NCI-H2227 treated with DMSO at 0.1 percent for 48 hours (cell line): ENCODE measurements at places on chromosomes 1 and 21.
A peak's percentile ranks its signal among the peaks of the same experiment; 100 is the strongest.

DNA sequence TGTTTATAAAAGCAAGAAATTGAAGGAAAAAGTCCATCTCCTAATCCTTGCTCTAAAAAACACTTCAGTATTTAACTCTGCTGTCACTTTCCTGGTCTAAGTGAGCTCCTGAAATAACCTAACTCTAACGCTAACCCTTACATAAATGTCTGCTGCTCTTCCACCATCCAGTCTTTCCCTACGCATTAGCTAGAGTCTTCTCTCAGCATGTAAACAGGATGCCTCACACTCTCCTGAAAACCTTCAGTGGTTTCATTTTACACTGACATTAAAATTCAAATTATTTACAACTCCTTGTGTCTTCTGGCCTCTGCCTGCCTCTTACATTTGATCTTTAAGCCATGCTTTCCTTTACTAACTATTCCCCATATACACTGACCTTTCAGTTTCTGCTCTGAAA is 697.6 kb upstream of the CXADR start:
- no peak for DNase-seq

DNA sequence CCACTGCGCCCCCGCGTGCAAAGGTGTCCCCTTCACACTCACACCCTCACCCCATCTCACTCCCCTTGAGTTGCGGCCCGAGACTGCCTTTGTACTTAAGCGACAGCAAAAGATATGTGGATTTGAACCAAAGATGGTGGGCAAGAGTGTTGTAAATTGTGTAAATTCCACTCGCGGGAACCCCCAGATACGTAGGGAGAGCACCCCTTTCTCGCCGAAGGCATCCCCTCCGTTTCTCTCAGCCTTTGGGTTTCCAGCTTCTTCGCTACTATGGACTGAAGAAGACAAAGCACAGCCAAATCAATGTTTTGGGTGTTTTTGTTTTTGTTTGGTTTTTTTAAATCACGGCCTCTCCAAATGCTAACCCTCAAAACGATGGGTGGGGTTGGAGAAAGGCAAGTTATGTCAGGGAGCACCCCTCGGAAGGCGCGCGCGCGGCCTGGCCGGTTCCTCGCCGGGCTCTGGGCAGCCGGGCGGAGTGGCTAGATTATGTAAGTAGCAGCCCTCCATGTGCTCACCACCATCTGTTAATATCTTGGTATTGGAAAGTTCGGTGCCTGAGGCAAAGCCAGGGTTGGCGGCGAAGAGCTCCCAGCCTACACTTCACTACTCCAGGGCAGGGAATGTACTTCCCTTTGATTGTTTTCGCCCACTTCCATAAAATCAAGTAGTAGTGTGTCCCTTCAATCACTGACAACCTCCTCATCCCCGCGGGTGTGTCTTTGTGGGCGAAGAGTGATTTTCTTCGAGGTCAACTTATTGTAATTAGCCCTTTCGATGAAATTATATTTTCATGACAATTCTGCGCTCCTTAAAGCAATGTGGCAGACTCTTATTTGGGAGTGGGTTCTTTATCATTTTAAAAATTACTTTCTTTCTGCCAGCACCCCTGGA is 4.0 kb upstream of the PROX1 start:
- DNase-seq, result peak; percentile 51

- DNase-seq, result no peak
Observed at GRCh38 chr1:148388260-148389026, 94.7 kb downstream of the PPIAL4G start.

DNA sequence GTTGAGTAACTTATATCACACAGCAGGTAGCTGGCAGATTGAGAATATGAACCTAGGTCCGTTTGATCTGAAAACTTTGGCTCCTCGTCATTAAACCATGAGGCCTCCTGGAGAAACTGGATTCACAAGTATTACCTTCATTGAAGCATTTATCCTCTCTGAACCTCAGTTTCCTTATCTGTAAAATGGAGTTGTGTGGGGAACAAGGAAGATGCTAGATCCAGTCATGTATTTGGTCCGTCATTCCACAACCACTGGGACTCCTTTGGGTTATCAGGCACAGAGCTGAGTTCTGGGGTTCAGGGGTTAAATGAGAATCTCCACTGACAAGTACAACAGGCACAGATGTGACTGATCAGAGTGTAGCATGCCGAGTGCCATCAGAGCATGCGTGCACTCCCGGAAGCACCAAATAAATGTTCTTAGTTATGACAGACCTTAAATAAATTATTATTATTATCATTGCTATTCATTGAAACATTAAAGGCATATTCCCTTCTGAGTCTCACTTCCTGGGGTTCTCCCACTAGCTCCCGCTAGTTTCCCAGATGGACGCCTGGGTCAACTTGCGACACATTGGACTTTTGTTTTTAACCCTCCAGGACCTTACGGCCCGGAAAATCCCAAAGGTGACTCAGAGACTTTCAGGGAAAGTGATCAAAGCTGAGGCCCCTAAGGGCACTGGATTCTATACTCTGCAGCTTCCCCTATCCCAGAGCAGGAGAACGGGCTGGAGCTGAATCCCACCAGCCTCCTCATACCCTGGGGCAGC is 130.6 kb downstream of the PLPP3 start:
- DNase-seq, result no peak

DNA sequence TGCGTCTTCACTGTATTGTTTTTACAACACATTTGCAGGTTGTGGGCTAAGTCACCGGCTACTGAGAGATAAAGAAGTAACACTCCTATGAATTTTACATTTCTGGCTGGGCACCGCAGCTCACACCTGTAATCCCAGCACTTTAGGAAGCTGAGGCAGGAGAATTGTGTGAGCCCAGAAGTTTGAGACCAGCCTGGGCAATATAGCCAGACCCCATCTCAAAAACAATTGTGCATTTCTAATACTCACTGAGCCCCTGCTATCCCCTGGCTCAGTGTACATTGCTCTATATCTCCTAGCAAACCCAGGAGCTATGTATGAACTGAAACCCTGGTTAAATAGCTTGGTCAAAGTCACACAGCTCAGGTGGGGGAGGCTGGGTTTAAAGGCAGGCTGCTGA is 108.7 kb downstream of the ZNF281 start:
- DNase-seq, result no peak

DNA sequence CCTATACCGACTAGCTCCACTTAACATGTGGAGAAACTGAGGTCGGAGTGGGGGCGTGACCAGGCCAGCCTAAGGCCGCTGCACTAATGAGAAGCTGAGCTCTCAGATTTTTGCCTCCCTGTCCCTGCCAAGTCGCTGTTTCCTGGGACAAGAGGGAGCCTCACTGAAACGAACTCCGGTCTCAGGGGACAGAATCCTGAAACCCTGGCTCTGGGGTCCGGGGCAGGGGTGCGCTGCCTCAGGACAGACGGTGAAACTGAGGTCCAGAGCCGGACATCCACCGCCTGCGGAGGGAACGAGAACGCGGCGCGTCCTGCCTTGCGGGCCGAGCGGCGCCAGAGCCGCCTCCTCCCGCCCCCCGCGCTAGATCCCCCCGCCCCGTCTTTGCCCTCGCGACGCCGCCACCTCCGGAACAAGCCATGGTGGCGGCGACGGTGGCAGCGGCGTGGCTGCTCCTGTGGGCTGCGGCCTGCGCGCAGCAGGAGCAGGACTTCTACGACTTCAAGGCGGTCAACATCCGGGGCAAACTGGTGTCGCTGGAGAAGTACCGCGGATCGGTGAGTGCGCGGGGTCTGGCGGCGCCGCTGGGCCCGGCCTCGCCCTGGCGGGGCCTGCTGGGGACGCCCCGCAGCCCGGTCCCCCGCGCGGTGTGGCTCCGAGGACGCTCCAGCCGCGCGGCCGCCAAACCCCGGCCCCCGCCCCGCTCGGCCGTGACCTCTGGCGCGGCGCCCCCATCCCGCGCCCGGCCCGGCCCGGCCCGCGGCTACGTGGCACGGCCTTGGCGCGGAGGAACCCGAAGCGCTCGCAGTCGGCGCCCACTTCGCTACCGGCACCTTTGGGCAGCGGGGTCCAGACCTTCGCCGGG is at the start of gene GPX7:
GPX7 (plus strand) TSS at position 381 of the 865 bp plus-strand sequence; CDS start at position 420, 39 bp downstream.
- no peak for DNase-seq

GRCh38 chr1:94527447-94528031 is 14.0 kb downstream of the F3 start:
- peak; percentile 70 for DNase-seq

DNA sequence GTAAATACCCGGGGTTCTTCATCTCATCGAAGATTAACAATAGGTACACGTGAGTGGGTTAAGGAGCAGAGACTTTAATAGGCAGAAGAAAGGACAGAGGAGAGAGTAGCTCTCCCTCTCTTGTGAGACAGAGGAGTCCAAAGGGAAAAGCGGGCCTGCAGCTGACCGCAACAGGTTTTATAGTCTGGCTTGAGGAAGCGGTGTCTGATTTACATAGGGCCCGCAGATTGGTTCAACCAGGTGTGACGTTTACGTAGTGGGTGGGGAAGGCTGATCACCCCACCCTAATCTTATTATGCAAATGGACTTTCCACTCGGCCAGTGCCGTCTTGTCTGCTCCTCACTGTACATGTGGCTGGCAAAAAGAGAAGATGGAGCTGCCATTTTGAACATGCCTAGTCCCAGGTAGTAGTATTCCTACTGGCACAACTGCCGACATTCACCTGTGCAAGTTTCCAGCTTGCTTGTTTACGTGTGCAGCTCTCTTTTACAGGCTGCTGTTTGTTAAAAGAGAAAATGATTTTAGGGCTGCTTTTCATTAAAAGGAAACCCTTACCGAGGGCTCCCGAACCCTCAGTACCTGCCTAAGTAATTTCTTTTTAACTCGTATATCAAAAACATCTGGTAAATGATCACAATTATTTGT is 10.6 kb downstream of the CDC14A start:
- peak; percentile 97 for DNase-seq

DNA sequence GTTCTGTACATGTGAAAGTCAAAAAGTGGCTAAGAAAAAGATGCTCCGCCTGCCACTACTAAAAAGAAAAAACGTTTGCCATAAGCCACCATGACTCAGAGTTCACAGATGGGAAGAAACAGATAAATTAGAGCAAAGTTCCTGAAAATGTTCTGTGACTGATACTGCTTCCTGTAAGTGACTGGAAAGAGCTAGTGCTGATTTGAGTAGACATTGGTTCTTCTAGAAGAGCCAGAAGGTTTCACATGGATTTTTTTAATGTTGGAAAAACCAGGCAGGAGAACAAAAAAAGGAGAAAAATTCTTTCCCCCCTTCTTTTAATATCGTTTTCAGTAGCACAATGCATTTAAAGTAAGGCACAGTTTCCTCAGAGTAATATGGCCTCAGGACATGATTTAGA is 221.4 kb downstream of the HLX start:
- DNase-seq, result no peak

GRCh38 chr1:16720351-16721223 is 19.7 kb upstream of the RNU1-4 start:
- DNase-seq, result no peak

DNA sequence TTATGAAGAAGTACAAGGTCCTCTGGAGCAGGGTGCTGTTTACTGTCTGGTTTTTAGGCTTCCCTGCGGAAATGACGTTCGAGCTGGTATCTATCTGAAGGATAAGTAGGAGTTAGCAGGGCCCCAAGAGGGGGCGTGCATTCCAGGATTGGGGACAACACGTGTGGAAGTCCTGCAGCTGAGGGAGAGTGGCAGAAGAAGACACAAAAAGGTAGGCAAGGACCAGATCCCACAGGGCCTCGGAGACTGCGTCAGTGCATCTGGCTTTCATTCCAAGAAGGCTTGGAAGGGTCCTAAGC is 5.9 kb downstream of the RIMS3 start:
- DNase-seq, result no peak

DNA sequence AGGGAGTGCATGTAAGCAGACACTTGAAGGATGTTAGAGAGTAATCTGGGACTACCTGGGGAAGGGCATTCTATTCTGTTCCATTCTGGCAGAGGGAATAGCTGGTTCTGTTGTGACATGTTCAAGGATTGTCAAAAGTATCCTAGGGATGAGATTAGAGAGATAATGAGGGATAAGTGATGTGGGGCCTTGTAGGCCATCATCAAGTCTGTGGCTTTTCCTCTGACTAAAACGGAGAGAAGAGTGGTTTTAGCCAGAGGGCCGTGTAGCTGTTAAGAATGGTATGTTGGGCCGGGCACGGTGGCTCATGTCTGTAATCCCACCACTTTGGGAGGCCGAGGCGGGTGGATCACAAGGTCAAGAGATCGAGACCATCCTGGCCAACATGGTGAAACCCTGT is 23.6 kb downstream of the TGFB2 start:
- DNase-seq, result no peak

DNA sequence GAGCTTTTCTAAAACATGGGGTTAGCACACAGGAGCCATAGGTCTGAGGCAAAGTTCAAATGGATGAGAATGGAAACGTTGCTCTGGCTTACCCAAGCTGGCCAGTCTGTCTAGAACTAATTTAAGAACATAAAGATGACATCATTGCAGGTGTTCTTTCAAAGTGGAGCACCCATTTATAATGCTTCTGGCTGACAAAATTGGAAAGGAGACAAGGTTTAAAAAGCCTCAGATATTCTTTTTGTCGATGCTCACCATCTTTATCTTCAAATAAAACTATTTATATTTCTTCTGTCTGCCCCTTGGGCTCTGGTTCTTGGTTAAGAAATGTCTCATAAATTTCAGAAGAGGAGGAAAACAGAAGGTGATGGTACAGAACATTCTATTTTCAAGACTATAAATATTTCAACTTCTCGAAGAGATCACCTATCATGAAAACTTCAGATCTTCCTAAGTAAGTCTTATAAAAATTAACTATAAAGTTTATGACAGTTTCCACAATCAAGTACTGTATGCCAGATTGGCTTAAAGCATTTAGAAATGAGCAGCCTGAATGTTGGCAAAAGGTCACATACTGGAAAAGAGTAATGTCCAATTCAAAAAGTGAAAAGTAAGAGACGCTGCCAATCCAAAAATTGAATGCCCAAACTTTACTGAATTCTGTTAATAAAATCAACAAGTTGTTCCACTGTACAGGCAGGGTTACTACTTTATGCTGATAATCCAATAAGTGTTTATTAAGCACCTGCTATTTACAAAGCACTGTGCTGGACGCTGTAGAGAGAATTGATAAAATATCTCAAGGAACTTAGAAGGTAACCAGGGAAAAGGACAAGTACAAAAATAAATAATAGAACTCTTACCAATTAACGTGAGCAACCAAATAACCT is 92.0 kb downstream of the ETS2 start:
- DNase-seq, result no peak

DNA sequence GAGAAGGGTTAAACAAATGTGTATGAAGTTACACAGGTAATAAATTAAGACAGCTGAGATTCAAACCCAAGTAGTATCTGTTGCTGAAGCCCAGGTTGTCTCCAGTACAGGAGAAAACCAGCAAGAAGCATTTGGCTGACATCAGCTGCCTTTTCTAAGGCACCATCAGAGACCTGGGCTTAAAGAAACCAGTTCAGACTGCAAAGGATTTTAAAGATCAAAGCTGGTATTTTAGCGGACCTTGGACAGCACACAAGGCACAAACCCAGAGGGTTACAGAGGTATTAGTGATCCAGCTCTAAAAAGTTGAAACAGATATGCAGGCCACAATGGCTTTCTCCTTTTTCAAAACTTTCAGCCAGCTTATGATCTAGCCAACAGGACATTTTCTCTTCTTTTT is 23.4 kb downstream of the BEND5 start:
- DNase-seq, result no peak

GRCh38 chr1:172276120-172276818 is 144.2 kb upstream of the C1orf105 start:
- no peak for DNase-seq

GRCh38 chr21:38999161-38999560 is 184.1 kb downstream of the PSMG1 start:
- no peak for DNase-seq

- DNase-seq, result peak; percentile 39
Observed at GRCh38 chr1:21139601-21140000, 37.1 kb downstream of the EIF4G3 start.
